Activated T-helper 1 cell treated with Interleukin-2 at 50 U/mL for 16 hours (primary cell): ENCODE measurements at places on chromosomes 1 and 21.

DNA sequence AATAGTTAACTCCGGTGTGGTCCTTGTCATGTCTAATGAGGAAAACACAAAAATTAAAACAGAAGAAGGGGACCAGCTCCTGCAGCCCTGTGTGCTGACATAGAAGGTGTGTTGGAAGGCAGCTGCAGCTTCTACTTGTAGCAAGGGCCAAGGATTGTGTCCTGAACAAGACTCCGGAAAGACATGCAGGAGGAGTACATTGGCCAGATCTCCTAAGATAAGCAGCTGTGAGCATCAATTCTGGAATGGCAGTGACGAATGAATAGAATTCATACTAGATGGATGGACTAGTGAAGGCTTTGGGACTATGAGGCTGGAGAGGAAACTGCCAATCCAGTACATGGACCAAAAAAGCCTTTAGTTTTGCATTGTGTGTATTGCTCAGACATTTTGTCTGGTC lies 19.3 kb downstream of the RPS6KA1 start:
- no peak for DNase-seq

GRCh38 chr1:204647114-204647804 lies 38.3 kb downstream of the LRRN2 start:
- DNase-seq: no peak

GRCh38 chr1:116945996-116946395 lies 36.3 kb downstream of the PTGFRN start:
- no peak for DNase-seq

DNA sequence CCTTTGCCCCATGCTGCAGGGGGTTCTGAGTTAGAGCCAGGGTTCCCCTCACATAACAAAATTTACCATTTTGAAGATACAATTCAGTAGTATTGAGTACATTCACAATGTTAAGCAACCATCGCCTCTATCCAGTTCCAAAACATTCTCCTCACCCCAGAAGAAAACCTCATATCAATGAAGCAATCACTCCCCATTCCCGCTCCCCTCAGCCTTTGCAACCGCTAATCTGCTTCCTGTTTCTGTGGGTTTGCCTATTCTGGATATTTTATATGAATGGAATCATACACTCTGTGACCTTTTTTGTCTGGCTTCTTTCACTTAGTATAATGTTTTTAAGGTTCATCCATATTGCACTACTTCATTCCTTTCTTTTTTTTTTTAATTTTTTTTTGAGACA lies 32.9 kb downstream of the SERINC2 start:
- DNase-seq: no peak

- DNase-seq: no peak
These were observed 7.9 kb upstream of the GUCA2B start for GRCh38 chr1:42145389-42145716.

- no peak for DNase-seq
These were observed 199.5 kb downstream of the GPATCH2 start for GRCh38 chr1:217431395-217431794.
